ENCODE measurements at places on chromosomes 3 and 15.

DNA sequence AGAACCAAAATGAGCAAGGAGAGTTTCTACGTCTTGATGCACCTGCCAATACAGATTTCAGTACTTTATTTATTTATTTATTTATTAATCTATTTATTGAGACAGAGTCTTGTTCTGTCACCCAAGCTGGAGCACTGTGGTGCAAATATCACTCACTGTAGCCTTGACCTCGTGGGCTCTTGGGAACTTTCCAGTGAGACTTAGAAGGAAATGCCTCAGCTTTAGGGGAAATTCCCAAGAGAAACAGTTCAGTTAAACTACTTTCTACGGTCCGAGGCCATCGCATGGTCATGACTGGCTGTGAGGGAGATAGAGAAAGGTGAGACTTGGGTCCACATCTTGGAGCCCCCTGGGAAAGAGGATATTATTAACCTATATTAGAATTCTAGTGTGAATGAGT, 47.0 kb upstream of the HERC1 start:
- no peak for DNase-seq

GRCh38 chr15:78626381-78626995, 5.7 kb upstream of the CHRNA3 start:
- DNase-seq, result no peak

GRCh38 chr3:107260207-107260606, 117.0 kb upstream of the CCDC54 start:
- DNase-seq, result no peak

DNA sequence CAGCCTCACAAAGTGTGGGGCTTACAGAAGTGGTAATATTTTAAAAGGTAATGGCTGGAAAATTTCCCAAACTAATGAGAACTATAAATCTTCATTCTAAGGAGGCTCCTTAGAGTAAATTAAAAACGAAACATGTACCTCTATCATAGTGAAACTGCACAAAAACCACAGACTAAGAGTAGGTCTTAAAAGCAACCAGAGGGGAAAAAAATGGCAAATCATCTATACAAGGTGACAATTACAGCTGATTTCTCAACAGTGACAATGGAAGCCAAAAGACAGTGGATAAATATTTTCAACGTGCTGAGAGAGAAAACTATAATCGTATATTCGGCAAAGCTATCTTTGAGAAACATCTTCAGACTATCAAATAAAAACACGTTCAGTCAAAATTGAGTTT, 20.6 kb downstream of the HEG1 start:
- DNase-seq, result no peak

DNA sequence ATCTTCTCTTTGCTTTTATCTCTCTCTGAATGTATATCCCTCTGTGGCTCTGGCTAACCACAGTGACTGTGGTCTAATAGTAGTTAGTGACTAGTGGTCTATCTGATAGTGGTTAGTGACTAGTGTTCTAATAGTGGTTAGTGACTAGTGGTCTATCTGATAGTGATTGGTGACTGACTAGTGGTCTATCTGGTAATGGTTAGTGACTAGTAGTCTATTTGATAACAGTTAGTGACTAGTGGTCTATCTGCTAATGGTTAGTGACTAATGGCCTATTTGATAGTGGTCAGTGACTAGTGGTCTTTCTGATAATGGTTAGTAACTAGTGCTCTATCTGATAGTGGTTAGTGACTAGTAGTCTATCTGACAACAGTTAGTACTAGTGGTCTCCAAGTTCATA, 110.5 kb downstream of the MDFIC2 start:
- no peak for DNase-seq

GRCh38 chr3:178200316-178200715, 335.9 kb upstream of the KCNMB2 start:
- DNase-seq, result no peak

GRCh38 chr3:116367761-116368395, 77.4 kb downstream of the LSAMP start:
- no peak for DNase-seq

- DNase-seq, result peak; percentile 14
Measured at GRCh38 chr15:74196175-74196574, 6.4 kb downstream of the STRA6 start.

DNA sequence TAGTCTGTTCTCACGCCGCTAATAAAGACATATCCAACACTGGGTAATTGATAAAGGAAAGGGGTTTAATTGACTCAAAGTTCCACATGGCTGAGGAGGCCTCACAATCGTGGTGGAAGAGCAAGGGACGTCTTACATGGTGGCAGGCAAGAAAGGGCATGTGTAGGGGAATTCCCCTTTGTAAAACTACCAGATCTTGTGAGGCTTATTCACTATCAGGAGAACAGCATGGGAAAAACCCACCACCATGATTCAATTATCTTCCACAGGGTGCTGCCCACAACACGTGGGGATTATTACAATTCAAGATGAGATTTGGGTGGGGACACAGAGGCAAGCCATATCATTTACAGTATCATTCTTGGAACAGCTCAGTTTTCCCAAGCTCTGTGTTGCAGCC, 268.0 kb downstream of the SUCLG2 start:
- DNase-seq, result no peak

DNA sequence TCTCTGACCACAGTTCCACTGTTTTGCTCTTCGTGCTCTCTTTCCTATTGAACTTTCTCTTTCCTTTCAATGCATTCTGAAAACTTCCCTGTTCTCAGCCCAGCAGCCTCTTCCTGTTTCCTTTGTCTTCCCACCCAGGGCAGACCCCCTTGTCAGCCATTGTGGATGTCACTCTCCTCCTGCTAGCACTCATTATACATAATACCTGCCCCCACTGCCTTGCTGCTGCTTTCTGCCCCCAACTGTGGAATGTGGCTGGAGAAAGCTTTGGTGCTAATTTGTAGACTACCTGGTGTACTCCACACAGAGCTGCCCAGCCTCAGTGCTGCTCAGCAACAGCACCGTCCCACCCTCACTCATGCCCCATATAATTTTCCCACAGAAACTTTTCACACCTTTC, 80.2 kb downstream of the CHCHD6 start:
- no peak for DNase-seq

- no peak for DNase-seq
Measured at GRCh38 chr3:100106094-100106493, 8.2 kb downstream of the FILIP1L start.

DNA sequence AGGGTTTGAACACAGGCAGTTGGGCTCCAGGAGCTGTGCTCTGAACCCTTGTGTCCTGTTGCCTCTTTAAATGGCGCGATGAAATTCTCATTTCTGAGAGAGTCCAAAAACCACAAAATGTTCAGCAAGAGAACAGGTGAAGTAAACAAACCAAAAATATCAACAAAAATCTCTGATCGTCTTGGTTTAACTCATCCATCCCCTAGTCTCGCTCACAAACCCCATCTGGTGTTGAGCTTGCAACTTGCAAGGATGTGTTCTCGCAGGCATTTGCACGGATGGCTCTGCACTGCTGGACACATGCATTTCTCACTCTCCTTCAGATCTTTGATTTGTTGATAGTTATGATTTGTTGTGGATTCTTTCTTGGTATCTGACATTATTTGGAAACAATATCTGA, 31.1 kb downstream of the FAH start:
- DNase-seq, result no peak

DNA sequence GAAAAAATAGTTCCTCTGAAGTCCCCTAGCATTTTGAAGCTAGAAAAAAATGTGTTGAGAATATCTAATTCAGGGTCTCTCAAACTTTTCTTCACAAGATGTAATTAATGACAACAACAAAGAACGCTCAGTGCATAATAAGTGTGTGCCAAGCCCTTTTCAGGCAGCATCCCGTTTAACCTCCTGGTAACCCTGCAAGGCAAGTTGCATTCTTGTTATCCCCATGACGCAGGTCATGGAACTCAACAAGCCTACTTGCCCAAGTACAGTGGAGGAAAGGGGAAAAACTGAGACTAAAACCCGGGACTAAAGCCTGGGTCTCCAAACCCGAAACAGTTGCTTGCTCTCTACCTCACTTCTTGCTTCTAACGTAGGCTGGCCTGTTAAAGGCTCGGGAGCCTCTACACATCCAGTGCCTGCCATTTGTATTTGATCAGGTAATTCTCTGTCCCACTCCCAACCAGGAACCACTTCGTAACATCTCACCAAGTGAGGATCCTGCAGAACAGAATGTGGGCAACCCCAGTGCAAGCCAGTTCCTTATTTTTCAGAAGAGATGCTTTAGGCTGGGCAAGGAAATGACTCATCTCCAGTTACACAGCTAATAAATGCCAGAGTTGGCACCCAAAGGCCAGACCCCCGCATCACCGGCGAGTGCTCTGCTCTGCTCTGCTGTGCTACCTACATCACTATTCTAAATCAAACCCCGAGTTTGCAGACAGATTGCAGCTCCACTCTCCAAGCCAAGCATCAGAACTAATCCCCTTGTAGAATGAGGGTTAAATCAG, 28.3 kb downstream of the LMCD1 start:
- no peak for DNase-seq

GRCh38 chr15:83887404-83887803, 233.5 kb downstream of the ADAMTSL3 start:
- DNase-seq, result no peak

DNA sequence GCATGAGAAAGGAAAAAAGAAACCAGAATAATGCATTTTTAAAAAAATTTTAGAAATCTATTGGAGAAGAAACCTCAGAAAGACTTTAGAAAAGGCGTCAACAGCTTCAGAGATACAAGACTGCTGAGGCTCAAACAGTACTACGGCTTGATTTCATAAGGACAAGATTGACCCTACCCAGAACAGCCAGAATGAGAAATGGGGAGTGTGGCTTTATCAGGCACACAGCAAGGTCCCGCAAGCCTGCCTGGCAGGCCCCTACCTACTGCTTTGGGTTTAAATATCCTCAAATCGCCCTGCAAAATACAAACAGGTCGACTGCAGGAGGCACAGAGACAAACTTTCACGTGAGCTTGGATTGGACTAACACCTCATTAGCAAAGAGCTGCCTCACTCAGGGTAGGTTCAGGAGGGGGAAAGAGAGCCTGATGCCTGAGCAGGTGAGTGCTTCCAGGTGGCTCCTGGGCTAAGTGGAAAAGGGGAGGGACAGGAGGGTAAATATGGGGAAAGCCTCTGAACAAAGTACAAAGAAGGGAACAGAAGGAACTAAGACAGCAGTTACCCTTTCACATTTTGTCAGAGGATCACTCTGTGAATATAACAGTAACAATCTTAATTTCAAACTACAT, 87.5 kb downstream of the RORA start:
- DNase-seq, result no peak

DNA sequence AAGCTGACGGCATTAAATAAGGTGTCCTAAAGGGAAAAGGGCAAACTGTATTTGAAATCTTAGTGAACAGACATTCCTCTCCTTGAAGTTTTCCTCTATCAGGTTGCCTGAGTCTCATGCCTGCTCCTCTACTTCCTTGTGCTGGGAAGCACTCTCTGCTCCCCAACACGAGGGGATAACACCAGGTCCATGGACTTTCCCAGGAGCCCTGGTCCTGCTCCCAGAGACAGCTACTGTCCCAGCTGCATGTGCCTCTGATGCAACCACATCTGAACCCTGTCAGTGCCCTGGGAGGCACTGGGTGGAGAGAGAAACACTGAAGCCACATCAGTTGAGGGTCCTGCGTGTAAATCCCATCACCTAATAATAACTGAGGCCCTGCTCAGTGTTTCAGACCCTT, 7.4 kb downstream of the TLR9 start:
- no peak for DNase-seq

GRCh38 chr3:165549037-165549436, 288.2 kb downstream of the BCHE start:
- DNase-seq, result no peak

GRCh38 chr3:49492969-49493368, 22.9 kb downstream of the DAG1 start:
- no peak for DNase-seq

DNA sequence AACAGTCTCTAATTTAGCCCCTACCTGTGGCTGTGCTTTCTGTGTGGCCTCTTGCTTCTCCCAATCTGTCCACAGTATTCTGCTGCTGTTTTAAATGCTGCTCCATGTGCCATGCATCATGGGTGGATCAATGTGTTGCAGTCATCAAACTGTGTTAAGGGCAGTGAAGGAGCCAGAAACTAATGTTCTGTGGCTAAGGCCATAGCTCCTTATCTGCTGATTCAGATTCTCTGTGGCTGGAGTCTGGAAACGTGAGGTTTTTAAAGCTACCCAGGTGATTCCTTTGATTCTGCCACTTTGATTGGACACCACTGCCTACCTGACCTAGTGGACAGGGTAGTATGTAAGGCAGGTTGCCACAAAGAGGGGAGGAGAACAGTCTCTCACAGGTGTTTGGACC, 44.8 kb downstream of the MORC1 start:
- no peak for DNase-seq

- DNase-seq, result no peak
Measured at GRCh38 chr15:33145447-33145846, 49.1 kb downstream of the FMN1 start.

GRCh38 chr3:5136211-5136918, 14.3 kb downstream of the ARL8B start:
- peak; percentile 26 for DNase-seq

GRCh38 chr3:189292667-189293484, 121.1 kb downstream of the TPRG1 start:
- DNase-seq, result no peak

DNA sequence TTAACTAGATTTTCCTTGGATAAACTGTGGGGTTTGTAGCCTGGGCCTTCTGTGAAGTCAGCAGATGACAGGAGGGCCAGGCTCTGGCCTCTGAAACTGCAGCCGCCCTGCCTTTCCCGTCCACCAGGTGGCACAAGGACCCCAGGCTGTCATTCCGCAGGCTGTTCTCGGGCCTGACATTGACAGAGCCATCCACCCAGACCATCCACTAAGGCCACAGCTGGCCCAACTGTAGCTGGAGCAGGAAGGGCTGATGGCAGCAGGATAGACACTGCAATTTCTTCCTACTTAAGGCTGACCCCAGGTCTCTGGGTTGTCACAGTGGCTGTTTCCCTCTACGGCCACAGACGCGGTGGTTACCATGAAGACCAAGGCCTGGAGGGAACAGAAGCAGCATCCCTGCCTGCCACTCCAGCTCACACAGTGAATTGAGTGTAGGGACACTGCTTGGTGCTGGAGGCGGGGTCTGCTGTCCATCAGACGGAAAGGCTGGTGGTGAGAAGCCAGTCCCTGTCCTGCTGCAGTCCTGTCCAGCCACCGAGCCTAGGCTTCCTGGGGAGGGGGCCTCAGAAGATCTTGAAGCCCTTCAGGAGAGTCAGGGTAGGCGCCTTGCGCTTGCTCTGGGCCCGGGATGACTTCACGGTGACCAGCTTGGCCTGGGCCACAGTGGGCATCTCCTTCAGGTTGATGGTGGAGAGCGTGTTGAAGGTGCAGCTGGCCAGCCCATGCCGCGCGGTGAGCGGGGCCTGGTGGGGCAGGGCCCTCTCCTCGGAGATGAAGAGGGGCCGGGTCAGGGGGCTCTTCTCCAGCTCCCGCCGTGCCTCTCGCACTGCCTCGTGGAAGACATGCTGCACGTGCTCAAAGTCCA, 9.4 kb downstream of the SLC51B start:
- peak; percentile 61 for DNase-seq

DNA sequence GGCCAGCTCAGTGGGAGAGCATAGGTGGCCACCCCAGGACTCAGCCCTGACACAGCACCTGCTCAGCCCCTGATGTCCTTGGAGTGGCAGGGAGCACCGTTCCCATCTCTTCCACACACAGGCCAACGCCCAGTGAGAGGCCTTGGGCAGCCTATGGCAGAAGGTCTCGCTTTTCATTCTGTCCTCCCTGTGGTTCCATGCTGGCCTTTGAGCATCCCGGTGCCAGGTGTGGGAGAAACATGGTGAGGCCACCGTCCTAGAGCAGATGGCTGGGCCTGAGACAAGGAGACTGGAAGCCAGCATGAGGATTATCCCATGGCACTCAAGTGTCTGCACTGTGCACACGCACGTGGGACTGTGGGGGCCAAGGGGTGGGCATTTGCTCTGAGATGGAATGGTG, 25.1 kb downstream of the ADCY5 start:
- no peak for DNase-seq

Data from NCI-H460 (cell line).